CD4-positive, alpha-beta T cell treated with Interleukin-10 for 1 hour (primary cell): ENCODE measurements at places on chromosomes 4 and X.
A peak's percentile ranks its signal among the peaks of the same experiment; 100 is the strongest.

DNA sequence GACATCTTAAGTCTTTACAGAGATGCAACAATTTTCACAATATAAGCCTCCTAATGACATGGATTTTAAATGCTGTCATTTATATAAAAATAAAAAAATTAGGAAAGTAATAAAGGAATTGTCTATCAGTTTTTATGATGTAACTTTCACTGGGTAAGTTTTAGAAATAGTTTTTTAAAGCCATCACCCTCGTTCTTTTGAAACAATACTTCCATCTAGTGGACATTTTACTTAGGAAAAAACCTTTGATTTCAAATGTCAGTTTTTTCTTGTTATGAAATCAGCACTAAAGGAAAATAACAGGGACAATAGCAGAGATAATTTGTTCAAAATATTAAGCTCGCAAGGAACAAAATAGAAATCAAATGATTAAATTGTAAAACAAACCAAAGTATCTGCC is 24.3 kb upstream of the NDNF start:
- peak; percentile 23 for DNase-seq

DNA sequence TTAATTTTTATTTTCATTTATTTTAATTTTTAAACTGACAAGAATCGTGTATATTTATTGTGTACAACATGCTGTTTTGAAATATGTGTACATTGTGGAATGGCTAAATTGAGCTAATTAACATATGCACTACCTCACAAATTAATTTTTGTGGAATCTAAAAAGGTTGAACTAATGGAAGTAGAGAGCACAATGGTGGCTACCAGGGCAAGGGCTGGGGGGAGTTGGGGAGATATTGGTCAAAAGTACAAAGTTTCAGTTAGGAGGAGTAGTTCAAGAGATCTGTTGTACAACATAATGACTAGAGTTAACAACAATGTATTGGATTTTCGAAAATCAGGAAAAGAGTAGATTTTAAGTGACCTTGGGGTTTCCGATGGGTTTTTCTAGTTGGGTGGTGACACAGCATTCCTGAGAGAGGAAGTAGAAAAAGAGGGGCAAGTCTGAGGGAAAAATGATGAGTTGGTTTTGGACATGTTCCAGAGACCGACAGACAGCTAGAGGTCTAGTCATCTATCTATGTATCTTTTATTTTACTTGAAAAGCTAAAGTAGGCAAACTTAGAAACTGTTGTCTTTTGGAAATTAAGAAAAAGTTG is 23.2 kb downstream of the APOO start:
- no peak for DNase-seq

DNA sequence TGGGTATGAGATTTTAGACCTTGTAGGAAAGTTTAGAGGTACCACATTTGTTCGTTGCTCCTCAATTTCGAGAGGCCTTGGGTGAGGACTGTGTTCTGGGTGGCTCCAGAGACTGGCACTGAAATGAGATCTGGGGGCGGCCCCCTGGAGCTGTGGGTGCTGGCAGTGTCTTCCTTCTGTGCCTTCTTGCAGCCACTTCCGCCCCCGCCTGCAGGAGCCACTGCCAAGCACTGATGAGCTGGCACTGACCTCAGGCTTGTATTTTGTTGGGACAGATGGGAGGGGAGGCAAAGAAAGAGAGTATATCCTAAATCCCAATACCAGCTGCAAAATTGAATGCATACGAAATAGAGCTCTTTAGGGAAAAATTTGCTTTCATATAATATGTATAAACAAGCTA is 64.5 kb upstream of the CLDN34 start:
- no peak for DNase-seq

GRCh38 chr4:73607375-73608033 is 12.7 kb downstream of the RASSF6 start:
- DNase-seq = no peak

DNA sequence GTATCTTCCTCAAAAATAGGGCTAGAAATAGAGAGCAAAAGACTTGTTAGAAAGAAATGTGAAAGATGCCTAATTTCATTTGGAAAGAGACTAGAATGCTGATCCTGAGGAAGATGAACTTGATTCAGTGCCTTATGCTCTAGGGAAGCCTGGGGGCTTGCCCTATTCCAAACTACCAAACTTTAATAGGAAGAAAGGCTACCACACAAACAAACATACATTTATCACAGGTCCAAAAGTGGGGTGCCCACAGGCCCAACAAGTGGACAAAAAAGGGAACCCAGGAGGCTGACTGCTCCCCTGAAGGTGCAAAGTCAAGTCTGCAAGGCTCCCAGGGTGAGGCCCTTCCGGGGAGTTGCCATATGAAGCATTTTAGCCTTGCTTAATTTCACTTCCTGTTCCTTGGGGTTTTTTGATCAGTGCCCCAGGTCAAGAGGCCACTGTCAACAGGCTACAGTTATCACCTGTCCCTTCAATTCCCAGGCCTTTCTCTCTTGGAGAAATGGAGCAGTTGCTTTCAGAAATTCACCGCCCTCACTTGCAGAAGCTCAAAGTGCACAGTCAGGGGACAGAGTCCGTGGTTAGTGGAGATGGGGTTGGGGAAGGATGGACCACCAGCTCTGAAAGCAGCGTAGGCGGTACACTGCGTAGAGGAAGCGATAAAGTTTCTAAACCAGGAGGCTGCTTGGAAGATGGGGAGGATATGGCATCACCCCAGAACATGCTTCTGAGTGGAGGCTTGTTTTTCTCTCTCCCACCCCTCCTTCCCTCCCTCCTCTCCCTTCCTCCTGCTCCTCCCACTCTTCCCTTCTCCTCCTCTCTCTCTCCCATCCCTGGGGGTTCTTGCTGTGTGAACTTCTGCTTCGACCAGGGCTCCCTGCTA is 36.4 kb downstream of the TMEM154 start:
- DNase-seq = peak; percentile 31

DNA sequence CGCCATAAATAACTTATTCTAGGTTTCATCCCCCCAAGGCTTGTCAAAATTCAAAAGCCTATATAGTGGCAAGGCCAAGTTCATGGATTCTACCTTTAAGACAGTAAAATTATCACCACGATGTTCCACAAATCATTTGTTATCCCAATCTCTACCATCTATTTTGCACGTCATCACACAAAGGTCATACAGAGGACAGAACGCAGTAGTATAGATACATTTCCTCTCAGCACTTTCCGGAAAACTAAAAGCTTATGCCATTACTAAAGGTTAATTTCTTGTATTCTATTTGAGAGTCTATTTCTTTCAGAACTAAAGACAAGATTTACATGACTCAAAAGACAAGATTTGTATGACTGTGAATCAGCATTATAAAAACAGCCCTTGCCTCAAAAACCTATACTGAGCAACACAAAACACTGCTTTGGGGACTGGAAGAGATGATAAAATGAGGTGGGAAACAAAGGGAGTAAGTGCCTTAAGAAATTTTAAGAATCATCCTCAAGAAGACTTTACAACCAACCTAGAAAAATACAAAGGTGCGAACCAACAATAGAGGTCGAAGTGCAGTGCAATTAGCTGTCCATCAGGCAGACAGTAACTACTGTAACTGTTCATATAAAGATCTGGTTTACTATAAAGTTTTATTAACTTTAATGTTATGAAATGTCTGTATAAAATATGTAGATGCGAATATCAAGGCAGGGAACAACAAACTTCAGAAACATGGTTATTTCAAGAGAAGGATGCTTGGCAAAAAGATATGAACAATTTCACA is 7.6 kb downstream of the UBE2D3 start:
- DNase-seq = peak; percentile 78

DNA sequence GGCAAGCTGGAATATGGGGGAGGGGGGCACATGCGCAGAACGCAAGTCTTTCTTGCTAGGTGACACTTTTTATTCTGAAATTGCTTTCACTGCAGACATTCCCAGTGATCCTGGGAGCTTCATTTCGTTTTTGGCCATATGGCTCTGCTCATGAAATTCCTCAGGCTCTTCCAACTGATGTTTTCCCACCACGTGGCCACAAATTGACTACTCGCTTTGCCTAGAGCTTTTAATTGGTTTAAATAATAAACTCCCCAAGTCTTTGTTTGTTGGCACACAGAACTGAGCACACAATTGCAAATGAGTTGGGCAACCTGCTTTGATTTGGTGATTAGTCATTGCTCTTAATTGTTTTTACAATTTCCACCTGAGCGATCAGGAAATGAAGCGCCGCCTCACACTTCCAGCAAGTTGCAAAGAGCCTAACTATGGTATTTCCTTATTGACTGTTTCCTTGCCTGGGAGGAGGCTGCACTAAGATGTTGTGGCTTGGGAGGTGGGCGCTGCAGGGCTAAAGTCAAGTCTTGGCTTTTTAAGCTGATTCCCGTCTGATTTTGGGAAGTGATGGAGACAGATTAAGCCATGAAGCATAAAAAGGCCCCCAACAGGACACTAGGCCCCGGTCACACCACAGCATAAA is 282.5 kb downstream of the ZIC3 start:
- DNase-seq = no peak

DNA sequence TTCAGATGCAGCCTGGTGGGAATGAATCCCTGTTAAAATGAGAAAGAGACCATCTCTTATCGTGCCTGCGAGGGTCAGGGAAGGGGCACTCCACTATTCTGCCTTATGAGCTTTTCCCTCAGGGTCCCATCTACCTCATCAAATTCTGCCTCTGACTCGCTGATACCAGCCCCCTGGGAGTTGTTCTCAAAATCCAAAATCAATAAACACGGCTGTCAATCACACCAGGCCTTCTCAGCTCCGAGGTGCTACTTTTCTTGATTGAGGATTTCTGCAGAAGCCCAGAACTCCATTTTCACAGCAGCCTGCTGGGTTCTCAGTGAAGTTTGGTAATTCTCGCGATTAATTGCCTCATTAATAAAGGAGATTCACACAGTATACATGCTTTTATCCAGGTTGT is 312.6 kb downstream of the STIM2 start:
- no peak for DNase-seq

GRCh38 chr4:172356016-172356415 is 542.8 kb downstream of the GALNTL6 start:
- DNase-seq = no peak

DNA sequence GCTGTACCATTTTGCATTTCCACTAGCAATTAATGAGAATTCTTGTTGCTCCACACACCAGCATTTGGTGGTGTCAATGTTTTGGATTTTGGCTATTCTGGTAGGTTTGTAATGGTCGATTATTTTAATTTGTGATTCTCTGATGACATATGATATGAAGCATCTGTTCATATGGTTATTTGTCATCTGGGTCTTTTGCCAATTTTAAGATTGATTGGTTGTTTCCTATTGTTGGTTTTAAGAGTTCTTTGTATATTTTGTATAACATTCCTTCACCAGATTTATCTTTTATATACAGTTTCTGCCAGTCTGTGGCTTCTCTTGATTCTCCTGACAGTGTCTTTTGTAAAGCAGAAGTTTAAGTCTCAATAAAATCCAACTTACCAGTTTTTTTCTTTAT is 18.5 kb upstream of the BDH2 start:
- DNase-seq = no peak

- DNase-seq = no peak
Observed at GRCh38 chr4:158819942-158820786, 51.3 kb downstream of the FNIP2 start.

GRCh38 chrX:137988470-137988869 is 422.5 kb downstream of the ZIC3 start:
- DNase-seq = no peak

GRCh38 chr4:91448668-91449330 is 855.0 kb upstream of the GRID2 start:
- DNase-seq = no peak

DNA sequence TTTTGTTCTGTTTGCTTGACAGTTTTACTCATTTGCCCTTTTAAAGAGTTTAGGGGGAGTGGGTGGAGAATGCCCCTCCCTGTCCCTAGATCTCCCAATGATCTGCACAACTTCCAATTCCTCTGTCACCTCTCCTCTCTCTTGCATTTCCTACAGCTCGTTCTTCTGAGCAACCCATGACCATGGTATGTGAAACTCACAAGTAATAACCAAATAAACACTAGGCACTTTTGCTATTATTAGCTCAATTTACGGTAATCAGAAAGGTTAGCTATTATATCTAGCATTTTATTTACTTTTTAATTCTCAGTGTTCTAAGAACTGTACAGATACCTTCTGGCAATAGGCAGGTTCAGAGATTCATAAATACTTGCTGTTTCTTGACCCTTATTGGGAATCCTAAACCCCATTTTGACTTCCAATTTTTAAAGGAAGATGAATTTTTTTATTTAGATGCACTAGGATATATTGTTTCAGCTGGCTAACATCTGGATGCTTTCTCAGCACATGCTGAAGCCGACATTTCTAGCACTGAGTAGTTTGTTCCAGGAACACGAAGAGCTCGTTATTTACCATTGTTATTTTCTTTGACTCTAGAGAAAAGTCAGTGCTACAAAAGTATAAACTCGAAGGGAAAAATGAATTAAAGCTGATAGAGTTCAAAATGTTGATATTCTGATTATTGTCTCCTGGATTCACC is 194.7 kb upstream of the TLL1 start:
- no peak for DNase-seq

DNA sequence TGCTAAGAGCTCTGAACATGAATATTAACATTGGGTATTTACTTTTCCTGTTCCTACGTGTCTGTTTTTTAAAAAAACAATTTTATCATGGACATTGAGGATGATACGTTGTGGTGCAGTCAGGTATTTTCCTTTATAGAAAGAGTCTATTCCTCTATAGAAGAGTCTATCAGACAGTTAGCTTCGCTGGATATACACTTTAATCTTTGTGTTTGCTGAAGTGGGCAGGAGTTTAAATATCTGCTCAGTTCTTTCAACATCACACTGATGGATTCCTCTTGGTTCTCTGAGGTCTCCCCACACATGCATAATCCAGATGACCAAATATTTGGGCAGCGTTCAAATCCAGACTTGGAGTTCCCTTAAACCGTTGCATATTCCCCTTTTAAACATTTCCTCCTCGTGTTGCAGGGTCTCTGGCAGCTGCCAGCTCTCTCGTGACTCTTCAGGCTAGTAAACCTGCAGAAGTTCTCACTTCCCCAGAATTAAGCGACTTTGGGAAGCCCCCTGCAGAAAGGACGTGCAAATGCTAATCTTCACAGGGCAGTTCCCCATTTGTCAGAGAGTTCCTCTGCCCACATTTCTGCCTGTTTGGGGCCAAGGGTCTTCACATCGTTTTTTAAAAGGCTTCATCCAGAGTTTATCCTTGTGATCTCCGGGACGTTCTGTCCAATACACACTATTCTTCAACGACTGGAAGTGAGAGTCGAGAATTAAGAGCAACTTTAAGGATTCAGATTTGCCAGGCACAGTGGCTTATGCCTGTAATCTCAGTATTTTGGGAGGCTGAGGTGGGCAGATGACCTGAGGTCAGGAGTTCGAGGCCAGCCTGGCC is 20.5 kb upstream of the DHRSX start:
- no peak for DNase-seq

DNA sequence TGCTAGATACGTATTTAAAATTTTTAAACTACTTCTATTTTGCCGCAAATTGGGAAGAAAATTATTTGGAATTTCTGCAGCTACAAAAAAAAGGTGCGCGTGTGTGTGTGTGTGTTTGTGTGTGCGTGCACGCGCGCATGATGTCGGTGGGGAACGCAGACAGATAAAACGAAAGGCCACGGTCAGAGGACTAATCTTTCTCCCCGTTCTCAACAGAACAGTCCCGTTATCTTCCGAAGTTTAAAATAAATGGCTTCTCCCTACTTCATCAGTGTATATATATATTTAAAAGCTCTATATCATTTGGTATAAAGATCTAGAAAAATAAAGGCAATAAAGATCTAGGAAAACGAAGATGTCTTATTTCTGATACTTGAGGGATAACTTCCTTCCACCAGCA is 1.5 kb downstream of the MGARP start:
- DNase-seq = no peak
